Sigmoid colon (tissue), 7 donors: ENCODE measurements at places on chromosomes 3 and 15. TPM values are rescaled to one million over a fixed set of nuclear protein-coding genes. Genes with fewer than 3 reads are reported as not detected.

Gene PODXL2
- total RNA-seq, result 4.3 TPM

Gene SYNPR
- 0.28 TPM for total RNA-seq

Gene TMC3
- 0.55 TPM for total RNA-seq

Gene ITPR1
- 111 TPM for total RNA-seq

Gene CCDC80
- 35.3 TPM for total RNA-seq

Gene GOLGA8G
- not detected for total RNA-seq

GRCh38 chr3:59540241-59540640, 490.4 kb upstream of the CFAP20DC start:
- DNase-seq, result no peak

GRCh38 chr3:195139876-195140240, 131.1 kb downstream of the XXYLT1 start:
- no peak for DNase-seq

DNA sequence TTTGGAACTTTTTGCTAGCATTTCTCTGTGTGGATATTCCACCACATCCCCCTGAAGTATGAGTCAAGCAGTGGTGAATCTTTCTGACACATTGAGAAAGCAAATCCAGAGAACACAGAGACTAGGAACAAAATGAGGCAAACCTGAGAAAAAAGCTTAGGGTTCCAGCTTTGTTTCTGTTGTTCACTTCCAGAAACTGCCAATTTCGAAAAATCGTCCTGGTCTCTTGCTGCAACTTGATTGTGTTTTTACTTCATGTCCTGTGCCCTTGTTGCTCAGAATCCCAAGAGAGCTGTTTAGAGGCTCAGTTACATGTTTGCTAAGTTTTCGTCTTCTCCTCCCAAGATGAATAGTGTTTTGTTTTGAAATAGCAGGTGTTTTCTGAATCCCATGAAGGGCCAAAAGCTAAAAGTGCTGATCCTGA, 13.7 kb downstream of the MAP2K1 start:
- DNase-seq, result no peak

- DNase-seq, result no peak
Observed at GRCh38 chr3:116141724-116142123, 303.6 kb downstream of the LSAMP start.

DNA sequence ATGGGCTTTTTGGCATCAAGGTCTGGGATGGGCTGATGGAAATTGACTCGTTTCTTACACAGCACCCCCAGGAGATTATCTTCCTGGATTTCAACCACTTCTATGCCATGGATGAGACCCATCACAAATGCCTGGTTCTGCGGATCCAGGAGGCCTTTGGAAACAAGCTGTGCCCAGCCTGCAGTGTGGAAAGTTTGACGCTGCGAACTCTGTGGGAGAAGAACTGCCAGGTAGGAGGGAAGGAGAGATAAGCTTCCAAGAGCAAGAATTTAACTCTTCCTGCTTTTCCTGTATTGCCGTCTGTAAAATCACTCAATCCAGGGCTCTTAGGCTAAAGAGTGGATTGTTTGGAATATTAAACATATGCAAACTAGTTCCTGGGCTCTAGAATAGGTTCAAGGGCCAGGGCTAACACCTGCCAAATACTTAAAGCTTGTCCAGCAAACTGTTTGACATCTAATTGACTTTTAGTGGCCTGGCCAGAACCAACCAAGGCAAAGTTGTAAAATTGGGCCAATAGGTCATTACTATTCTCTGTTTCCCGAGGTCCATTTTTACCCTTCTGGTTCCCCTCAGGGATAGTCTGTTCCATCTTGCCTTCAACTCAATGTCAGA, 113.1 kb upstream of the ZBED2 start:
- no peak for DNase-seq

- no peak for DNase-seq
Observed at GRCh38 chr15:68815598-68815997, 5.1 kb downstream of the ANP32A start.

GRCh38 chr3:134148534-134148933, 102.1 kb downstream of the RYK start:
- DNase-seq, result no peak

DNA sequence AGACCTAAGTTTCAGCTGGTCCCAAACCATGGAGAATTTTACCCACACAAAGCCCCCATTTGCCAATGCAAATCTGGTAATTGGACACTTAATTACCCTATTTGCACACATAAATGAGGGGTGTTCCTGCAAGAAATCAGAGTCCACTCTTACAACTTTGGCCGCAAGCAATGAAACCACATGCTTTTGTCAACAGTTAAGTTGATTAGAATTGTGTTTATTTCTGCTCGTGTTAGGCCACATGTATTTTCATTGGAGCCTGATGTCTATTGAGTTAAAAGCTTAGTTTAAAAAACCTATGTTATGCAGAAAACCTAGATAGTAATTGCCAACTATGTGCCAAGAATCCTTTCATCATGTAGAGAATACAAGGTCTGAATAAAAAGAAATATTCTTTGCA, 153.8 kb upstream of the CMC1 start:
- DNase-seq, result no peak

DNA sequence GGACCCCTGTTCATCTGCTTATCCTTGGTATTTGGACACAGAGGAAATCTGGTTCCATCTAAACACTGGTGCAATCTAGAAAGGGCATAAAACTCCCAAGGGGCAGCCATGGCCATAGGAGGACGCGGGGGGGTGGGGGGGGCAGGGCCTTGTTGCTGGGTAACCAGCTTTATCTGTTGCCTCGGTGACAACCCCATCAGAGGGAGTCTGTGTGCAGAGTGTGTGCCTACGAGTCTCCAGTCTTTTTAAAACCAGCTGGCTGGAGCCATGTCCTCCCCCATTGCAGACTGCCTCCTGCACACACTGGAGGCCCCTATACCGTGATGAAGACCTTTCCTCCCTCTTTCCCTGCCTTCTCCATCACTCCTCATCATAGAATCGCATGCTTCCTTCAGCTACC, 26.4 kb upstream of the CORO2B start:
- no peak for DNase-seq

DNA sequence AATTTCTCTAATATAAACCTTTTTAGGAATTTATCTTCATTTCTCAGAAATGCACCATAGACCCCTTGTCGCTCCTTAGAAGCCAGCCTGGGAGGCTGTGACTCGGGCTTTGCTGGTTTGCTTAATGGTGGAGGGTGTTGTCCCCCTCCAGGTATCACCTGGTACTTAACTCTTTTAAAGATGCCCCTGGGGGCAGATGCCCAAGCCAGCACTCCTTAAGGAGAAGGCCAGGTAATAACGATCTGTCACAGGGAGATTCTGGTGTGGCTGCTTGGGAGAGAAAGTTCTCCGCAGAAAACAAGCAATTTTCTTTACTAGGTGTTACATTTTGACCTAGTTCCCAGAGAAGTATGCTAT, 22.3 kb downstream of the EHD4 start:
- no peak for DNase-seq

DNA sequence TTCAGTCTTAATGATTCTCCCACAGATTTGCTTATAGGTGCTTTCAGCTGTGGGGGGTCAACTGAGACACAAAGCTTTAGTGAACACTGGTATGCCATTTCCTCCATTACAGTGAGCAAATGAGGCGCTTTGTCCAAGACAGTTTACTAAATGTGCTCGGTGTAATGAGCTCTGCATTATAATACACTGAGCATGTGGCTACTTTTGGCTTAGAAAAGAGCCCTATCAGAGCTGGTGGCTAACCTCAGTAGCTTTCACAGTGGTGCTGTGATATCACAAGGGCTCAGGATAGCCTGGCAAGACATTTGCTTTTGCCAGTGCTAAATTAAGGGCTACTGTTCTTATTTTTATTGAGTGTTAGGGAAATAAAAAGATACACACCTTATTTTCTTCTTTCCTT, 749.7 kb upstream of the ARPP21 start:
- DNase-seq, result no peak

GRCh38 chr3:15051531-15051930, 13.6 kb downstream of the MRPS25 start:
- DNase-seq, result no peak

DNA sequence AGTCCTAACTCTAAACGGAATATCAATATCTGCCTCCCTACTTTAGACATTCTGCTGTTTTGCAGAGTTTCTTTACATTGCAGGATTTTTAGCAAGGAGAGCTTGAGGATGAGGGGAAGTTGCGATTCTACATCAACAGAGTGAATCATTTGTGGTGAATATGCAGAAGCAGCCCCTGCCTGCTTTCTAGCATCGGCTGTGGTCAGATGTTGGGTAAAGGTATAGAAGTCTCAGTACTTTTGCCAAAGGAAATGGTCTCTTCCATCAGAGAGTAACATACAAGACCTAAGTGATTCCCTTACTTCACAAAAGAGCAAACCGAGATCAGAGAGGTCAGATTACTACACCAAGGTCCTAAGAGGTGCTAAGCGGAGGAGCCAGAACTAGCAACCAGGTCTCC, 15.2 kb downstream of the ST3GAL6 start:
- DNase-seq, result no peak

DNA sequence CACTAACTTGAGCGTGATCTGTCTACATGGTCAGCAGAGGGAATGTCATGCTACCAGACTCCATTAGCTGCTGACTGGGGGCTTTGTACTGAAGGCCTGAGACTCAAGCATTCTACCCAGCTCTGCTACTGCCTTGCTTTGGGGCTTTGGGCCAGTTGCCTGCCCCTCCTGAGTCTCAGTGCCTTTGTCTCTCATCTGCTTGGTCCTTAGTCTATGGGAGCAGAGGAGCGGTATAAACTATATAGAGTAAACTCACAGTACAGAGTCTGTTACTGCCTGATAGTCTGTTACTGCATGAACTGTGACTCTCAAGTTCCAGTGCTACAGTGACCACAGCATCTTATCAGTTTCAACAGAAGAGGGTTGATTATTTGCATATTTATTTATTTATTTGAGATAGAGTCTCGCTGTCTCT, 38.5 kb upstream of the C15orf39 start:
- DNase-seq, result no peak
